Stimulated activated CD8-positive, alpha-beta memory T cell treated with anti-CD3 and anti-CD28 coated beads, Interleukin-12 subunit alpha, Interleukin-12 subunit beta, amount 100 ng/mL, for 4 hours (primary cell): ENCODE measurements at places on chromosomes 4 and X.

- DNase-seq = no peak
Measured at GRCh38 chrX:151633157-151633556, 62.1 kb upstream of the PRRG3 start.

DNA sequence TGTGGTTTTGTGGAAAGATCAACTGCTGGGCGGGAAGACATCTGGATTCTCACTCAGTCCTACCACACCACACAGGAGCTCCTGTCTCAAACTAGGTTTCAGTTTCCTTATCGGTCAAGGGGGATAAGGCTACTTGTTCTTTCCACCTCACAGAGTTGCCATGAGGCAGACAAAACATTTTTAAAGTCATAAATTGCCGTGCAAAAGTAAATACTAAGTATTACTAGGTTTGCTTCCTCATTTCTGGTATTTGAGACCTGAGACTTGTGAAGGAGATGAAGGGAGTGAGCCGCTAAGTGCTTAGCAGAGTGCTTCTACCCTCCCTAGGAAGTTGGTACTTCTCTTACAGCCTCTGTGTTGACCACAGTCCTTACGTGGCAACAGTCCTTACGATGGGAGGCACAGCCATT is 1.5 kb downstream of the LAP3 start:
- no peak for DNase-seq

- no peak for DNase-seq
Measured at GRCh38 chr4:132910229-132910748, 238.8 kb upstream of the PCDH10 start.

DNA sequence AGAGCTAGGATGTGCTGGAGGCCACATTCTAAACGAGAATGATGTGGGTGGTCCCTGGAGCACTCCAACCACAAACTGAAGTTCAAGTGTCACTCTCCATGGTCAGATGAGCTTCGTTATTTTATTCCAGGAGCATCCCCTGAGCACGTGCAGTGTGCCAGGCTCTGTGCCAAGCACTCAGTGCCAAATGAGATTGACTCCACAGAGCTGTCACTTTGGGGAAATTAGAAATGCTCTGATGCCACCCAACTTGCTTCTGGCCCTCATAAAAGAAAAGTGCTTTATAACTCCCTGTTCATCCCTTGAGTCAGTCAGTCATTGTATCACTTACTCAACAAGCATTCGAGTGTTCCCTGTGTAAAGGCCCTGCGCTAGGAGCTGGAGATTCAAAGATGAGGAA is 91.2 kb downstream of the RTL5 start:
- DNase-seq = no peak

GRCh38 chr4:34183926-34184325 is 2060.4 kb downstream of the ARAP2 start:
- DNase-seq = no peak

GRCh38 chr4:7411896-7412553 is 22.7 kb downstream of the PSAPL1 start:
- DNase-seq = no peak

GRCh38 chr4:103365285-103365684 is 167.1 kb upstream of the CENPE start:
- DNase-seq = no peak

DNA sequence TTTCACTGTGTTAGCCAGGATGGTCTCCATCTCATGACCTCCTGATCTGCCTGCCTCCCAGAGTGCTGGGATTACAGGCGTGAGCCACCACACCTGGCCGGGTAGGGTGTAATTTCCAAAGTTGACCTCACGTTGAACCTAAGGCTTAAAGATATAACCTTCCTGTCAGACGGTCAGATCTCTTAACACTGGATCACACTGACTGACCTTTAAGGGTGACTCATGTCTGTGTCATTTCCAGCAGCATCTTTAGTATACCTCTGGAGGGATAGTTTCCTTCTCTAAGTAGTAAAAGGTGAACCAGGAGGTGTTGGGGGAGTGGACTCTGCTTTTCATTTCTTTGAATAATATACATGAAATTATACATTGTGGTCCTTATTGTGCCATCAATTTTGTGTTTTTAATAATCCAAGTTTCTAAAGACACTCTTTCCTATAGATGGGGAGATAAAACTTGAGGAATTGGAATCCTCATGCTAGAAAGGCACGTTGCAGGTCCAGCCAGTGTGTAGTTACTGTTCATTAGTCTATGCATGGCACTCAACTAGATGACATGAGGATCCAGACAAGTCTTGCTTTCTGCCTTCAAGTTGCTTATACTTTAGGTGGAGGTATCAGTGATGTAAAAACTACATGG is 45.7 kb downstream of the ARHGAP10 start:
- DNase-seq = no peak

GRCh38 chrX:97850911-97851310 is 967.2 kb downstream of the RPA4 start:
- DNase-seq = no peak

GRCh38 chr4:118367872-118368271 is 15.1 kb upstream of the PRSS12 start:
- DNase-seq = no peak

DNA sequence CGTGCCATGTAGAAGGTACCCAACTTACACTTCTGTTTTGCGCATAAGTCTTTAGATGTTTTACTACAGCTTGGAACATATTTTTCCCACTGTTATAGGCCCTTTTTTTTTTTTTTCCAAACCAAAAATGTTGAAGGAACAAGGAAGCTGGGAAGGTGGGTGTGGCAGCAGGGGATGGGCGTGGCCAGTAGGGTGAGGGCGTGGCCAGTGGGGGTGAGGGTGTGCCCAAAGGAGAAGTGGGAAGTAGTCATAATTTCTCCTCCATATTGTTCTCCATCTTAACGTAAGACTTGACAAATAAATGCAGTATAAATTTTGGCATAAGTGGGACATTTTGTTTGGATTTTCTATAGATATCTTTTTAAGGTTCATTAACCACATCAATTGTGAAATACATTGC is 30.4 kb downstream of the CLDN22 start:
- DNase-seq = no peak

GRCh38 chrX:26925088-26925487 is 538.1 kb downstream of the PPP4R3C start:
- DNase-seq = no peak

- DNase-seq = no peak
Measured at GRCh38 chr4:24662056-24662455, 77.7 kb upstream of the DHX15 start.

- no peak for DNase-seq
Measured at GRCh38 chrX:142428916-142429315, 223.8 kb upstream of the MAGEC2 start.

DNA sequence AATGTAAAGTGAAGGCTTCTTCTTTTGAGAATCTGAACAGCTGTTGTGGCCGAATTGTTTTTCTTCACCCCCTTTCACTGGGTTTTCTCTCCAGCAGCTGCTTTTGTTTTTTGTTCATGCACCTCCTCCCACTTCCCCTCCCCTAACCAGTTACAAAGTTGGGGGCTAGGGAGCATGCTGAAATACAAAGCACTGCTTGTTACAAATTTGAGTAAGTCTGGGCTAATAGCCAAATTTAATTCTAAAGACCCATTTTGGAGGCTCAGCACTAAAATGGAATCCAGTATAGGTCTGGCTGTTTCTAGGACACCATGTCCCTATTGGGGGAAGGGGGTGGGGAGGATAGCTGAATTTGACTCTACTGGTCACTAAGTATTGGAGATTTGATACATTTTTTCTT is 89.2 kb upstream of the GPM6B start:
- DNase-seq = no peak

GRCh38 chr4:156294577-156294976 is 340.9 kb upstream of the CTSO start:
- no peak for DNase-seq

DNA sequence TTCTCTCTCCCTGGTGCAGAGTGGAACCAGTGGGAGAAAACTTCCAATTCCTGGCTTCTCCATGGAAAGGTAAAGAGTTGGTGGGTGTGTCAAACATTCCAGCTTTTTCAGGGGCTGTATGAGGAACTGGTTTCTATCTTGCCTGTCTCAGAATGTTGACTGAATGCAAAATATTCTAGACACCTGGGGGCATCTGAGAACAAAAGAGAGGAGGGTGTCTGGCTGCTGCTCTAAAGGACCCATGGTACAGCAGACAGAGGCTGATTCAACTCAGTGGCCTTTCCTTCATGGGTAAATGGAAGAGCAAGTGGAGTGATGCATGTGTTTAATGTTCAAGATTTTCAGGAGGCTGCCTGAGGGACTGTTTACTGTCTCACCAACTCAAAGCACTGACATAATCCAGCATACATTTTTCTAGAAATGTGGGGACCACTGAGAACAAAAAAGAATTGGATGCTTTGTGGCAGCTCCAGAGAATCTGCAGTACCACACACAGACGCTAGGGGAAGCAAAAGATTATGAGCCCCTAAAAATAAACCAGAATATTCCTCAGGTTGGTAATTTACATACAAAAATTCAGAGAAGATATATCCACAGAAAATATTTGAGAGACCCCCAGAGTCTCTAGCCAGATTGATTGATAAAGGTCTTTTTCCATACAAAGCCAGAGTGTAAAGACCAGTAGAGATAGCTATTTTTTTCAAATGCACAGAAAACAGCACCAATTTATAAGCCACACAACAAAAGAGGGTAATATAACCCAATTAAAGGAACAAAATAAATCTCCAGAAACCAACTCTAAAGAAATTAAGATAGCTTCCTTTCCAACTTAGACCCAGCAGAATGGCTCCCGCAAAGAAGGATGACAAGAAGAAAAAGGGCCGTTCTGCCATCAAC is 48.0 kb upstream of the STARD8 start:
- no peak for DNase-seq

- no peak for DNase-seq
Measured at GRCh38 chrX:7435822-7436221, 287.9 kb upstream of the PUDP start.

DNA sequence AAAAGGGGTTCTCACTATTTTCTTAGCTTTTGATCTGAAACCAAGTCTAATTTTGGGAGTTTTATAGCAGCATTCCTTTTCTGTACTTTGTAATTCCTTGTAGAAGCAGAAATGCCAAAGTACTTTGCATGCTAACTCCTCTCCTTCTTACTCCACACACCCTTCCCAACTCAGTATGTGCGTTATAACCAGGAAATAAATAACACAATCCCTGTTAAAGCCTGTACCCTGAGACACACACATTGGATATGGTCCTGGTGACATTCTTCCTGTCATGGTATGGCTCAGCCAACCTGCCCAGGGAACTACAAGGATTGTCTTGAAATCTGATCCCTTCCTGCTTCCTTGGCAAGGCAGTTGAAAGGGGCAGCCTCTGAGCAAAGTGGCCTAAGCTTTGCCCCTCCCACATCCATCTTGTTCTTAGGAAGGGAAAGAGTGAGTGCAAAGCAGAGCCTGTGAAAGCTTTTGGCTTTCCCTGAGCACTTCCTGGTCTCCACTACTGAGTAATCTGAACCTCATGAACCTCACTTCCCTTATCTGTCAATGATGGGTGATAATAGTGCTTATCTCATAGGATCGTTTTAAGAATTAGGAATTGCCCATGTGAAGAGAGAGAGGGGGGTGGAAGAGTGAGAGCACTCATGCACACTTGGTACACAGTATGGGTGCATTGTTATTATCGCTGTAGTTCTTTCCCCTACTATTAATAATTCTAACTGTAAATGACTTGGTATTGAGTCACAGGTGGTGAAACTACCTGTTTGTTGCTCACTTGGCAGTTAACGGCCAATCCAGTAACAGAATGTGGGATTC is 109.3 kb downstream of the AFF2 start:
- no peak for DNase-seq

DNA sequence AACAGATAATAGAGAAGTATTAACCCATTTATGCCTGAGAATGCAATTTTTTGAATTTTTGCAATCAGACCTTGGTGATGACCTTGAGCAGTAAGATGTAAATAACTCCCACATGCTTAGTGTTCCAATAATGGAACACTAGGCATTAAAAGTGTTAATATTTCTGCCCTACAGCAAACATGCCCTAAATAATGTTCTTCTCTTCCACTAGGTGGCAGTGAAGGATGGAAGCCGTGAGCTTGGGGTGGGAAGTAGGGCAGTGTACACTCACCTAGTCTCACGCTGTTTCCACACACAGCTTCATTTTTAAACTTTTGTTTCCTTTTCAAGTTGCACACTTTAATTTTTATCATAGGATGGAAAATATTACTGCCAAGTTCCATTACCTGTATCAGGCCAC is 613.1 kb upstream of the HS3ST1 start:
- no peak for DNase-seq

DNA sequence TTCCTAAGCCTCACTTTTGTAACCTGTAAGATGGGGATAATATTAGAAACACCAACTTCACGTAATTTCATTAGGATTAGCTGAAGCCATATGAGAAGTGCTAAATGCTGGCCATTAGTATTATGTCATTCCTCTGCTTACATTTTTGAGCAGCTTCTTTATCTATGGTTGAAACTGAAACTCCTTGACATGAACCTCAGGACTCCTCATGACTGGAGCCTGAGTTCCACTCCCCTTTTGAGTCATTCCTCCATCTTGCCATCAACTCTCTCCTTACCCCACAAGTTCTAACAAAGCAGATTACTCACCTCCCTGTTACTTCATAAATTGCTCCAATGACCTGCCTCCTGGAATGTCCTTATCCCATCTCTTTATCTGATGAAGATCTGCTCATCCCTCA is 123.2 kb upstream of the KCNIP4 start:
- DNase-seq = no peak

DNA sequence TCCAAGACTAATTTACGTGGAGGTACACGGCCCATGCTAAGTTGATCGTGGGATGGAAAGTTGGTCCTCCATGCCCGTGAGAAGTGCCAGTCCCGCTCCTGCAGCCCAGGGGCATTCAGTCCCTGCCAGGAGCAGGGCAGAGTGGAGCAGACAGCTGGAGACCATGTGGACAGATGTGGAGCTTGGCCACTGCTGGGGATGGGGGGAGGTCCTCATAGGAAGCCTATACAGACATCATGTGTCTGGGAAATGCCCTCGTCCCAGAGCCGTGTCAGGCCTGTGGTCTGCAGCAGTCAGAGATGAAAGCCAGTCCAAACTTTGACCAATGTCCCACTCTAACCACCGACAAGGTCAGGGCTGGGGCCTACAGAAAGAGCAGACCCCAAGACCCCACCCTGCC is 118.4 kb downstream of the CPZ start:
- no peak for DNase-seq

GRCh38 chr4:95979961-95980876 is 140.3 kb downstream of the PDHA2 start:
- DNase-seq = no peak

DNA sequence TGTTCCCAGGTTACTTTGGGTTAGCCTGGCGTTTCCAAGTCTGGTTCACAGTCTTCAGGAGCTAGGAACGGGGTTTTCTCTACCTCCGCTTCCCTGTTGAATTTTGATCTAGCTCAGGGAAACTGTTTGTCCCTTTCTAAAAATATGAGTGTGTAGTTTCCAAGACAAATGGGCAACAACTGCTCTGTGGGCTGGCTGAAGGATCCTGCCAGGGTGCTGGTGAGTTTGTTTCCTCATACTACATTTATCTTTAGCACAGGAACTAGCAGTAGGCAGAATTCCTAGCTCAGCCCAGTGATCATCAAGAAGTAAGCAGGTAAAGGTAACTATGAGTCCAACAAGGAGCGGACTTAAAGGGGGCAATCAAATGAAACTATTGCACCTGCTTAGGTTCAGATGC is 13.3 kb upstream of the FAM47E start:
- no peak for DNase-seq
